ENCODE measurements at places on chromosomes 4 and X.

DNA sequence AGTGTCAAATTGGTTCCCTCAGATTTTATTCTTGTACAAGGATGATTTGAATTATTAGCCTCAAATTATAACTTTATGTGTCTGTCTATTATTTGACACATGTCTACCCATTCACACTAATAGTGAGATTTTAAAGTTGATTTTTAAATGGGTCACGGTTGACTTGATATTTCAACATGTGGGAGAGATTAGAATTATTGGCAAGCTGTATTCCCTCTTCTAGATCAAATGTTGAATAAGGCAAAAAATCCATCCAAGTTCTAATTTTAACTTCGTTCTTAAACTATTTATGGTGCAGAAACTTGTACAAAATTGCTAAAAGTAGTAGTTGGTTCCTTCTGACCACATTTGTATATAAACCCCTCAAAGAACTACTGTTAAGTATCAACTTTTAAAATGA, 1498.0 kb downstream of the STIM2 start:
- DNase-seq, result no peak

GRCh38 chrX:70998411-70999027, 67.6 kb upstream of the SLC7A3 start:
- DNase-seq, result no peak

DNA sequence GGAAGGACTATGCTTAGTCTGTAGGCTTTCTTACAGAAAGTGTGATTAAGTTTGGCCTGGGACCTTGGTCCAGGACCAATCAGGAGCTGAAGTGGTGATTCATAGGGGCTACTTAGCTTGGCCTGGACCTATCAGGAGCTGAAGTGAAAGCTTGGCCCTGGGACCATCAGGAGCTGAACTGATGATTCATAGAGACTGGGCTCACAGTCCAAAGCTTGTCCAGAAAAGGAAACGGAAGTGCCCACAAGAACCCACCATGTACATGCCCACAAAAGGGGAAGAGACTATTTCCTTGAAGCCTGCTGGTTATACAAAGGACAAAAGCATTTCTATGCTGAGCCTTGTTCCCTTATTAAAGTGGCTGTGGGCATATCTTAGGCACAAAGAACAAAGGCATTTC, 12.6 kb downstream of the TENT5D start:
- DNase-seq, result no peak

DNA sequence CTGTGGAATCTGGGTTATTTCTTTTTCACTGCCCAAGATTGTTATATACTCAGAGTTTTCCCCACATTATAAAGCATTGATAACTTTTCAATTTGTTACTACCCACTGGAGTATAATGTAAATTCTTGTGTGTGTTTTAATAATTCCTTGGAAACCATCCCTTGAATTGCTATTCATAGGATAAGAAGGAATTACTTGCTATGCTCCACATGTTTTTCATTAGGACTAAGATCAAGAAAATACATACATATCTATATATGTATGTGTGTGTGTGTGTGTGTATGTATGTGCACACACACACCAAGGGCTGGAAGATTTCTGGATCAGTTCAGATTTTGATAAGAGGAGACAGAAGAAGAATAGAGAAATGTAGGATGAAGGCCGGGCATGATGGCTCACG, 206.4 kb upstream of the JADE1 start:
- DNase-seq, result no peak

DNA sequence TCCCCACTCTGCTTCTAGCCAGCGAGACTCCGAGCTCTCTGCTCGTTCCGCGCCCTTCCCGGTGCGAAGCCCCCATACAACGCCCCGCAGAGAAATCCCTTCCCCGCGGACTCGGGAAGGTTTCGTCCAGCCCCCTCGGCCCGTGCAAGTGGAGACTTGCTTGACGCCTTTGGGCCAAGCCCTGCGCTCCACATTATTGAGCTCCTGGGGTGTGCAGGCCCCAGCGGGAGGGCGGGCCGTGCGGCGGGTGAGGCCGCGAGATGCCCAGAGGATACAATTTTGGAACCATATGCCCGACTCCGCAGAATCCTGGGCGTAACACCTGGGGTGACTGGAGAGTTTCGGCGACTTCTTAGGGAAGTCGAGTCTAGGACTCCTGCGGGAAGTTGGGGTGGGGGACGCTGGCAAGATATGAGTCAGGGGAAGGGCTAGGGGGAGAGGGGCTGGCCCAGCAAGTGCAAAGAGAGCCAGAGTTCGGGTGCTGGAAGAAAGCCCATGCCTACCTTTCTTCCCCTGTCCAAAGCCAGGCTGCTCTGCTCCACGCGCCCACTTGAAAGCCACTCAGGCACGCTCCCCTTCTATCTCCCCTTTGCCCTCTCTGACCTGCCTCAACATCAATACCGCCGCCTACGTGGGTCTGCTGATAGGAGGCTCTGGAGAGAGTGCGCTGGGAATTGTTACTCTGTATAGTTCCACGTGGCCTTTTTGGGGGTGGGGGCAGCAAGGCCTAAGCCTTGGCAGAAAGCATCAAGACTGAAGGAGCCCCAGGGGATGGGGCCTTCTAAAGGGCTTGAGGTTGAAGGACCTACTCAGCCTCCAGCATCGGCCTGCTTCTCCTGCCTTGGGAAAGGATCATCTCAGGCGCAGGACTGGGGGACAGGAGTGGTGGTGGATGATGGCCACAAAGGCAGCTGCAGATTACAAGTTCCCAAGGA, 1.2 kb upstream of the ELF4 start:
- no peak for DNase-seq

GRCh38 chr4:153438916-153439756, 27.0 kb upstream of the TMEM131L start:
- no peak for DNase-seq

GRCh38 chrX:53422861-53423306, at the start of gene RIBC1:
TSS of gene RIBC1 (plus strand) at chrX:53422873. CDS start at chrX:53426277, 3,404 bp downstream.
- no peak for DNase-seq

DNA sequence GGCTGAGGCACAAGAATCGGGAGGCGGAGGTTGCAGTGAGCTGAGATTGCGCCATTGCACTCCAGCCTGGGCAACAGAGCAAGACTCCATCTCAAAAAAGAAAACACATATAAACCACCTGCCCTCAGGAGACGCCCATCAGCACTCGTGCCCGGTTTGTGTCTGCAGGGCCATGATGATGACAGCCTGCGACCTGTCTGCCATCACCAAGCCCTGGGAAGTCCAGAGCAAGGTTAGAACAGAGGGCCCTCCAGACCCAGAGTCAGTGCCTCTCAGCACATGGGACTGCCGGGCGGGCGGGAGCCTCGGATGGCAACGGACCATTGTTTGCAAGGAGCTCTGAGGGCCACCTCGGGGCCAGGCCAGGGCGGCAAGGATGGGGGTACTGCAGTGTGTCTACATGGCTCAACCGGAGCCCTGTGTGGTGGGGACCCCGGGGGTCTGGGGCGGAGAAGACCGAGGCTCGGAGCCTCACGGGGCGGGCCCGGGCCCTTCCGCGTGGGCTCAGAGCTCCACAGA, 9.3 kb downstream of the ATP5ME start:
- DNase-seq, result no peak

GRCh38 chr4:27514711-27515110, 654.1 kb downstream of the STIM2 start:
- DNase-seq, result no peak

DNA sequence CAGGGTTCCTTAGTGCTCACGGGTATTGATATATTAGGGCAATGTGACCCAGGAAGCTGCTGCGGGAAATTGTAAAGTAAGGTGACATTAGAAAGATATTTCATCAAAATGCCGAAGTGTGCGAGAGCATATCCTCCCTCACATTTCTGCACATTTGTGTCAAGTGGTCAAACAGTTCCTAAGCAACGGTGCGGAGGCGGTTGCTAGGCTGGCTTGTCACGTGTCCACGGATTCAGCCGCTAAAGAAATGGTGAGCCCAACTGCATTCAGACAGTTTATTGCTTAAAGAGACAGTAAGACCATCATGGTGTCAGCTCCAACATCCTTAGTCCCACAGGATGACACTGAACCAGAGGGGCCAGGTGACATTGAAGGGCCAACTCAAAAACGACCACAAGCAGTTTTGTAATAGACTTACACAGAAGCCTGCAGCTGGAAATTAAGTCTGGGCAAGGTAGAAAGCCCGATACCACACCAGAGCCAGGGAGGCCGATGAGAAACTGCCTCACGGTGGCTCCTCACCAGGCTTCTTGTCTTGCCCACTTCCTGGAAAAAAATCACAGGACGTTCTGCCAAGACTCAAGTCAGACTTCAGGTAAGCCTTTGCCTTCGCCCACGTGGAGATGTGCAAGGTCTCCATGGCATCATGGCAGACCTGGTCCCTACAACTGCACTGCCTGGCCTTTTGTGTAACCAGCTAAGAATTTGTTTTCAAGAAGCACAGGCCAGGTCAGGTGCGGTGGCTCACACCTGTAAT, 50.4 kb downstream of the USP11 start:
- no peak for DNase-seq

DNA sequence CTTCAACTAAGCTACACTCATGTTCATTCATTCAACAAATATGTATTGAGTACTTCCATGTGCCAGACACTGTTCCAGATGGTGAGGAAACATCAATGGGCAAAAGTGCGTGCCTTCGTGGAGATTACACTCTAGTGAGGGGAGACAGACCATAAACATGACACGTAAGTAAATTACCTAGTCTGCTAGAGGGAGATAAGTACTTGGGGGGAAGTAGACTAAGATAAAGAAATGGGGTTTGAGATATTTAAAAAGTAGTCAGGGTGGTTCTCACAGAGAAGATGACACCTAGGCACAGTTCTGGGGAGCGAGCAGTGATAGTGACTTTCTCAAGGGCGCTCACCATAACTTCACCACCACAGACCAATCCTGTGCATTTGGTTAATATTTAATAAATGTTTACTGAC, 11.7 kb downstream of the JCHAIN start:
- DNase-seq, result no peak

- no peak for DNase-seq
Observed at GRCh38 chr4:13484749-13485221, 645 bp upstream of the RAB28 start.

DNA sequence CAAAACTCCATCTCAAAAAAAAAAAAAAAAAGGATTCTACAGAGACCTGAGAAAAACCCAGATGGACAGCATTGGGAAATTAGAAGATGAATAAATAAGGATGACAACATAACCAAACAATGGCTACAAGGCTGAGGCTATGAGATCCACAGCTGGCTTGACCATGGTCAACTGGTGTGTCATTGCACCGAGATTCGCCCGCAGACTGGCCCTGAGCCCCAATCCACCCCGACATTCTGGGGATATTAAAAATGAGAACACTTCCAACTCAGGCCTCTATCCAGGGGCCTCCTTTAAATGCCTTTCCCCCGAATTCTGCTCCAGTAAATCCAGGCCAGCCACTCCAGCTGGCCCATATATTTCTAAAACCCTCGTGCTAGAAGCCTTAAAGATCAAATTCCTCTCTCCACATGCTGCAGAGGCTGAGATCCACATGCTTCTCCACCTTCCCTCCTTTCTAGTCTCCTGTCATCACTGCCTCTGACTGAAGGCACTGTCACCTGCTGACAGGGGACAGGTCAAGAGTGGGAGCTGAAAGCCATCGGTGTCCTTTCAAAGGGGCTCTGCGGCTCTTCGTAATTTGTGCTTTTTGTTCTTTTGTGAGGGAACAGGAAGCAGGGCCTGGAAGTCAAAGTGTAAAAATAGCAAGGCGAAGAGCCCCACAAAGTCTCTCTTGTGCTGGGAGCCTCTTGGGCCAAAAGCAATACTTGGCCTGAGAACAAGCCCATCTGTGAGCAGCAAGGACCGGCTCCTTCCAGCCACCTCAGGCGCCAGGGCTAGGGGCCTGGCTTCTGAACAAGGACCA, 203.7 kb downstream of the NSUN7 start:
- no peak for DNase-seq

DNA sequence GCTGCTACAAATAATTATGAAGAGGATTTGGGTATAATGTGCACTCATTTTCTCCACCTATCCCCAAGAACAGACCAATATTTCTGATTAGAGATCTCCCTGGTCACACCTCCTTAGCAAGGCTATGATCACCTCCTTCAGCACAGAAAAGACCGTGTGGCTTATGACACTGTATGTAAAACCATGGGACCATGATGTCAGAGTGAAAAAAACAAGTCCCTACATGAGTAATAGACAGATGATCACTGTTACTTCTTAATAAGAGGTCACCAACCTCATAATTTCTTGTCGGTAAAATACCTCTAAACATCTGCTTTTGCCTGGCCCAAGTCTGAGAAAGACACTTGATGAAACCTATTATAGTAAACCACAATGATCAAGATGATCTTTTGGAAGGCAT, 330.6 kb upstream of the F9 start:
- DNase-seq, result no peak

DNA sequence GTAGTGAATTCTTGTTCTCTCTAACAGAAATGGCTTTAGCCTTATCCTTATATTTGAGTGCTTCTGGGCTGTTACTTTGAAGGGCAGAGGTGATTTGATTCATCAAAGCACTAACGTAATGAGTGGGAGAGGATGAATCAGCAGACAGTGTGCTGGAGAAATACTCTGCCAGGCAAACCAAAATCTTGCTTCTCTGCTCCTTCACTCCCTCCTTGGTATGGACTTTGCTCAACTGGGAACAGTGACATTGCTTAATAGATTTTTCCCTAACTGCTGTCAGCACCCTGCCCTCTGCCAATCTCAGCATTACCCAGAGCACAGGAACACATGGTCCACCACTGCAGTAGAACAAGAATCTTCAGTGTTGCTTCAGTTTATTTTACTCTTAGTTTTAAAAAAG, 56.0 kb downstream of the PDLIM5 start:
- DNase-seq, result no peak

DNA sequence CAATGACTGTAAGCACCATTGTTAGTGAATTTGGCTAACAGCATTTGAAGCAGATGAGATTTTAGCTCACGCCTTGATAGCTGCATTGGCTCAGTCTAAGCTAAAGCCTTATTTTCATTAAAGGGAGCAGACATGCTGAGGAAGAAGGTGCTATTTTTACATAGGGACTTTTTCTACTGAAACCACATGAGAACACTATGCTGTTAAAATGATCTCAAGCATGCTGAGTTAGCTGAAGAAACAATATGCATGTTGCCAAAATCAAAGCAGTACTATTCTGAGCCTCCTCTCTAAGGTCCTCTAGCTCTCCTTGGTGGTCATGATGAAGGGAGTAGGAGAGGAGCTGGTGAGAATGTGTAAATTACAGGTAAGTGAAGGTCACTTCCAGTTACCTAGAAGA, 134.4 kb upstream of the JADE1 start:
- DNase-seq, result no peak

DNA sequence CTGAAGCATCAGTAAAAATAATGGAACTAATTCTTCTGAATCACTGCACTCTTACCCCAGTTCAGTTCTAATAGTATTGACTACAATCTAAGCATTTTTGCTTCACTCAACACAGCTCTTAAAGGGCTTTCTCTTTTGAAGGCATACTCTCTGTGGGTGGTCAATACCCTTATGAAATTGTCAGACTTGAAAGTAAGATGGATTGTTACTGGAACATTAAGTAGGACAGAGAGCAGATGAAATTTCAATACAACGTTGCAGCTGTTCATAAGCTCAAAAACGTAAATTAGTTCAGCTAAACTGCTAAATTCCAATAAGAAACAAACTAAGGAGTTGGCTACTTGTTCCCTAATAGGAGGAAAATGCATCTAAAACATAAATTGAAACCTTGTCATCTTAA, 352.3 kb upstream of the TENM3 start:
- DNase-seq, result no peak

Measured in activated T-helper 1 cell treated with Interleukin-2 at 50 U/mL for 16 hours (primary cell).